ENCODE measurements at places on chromosomes 2 and 18.

DNA sequence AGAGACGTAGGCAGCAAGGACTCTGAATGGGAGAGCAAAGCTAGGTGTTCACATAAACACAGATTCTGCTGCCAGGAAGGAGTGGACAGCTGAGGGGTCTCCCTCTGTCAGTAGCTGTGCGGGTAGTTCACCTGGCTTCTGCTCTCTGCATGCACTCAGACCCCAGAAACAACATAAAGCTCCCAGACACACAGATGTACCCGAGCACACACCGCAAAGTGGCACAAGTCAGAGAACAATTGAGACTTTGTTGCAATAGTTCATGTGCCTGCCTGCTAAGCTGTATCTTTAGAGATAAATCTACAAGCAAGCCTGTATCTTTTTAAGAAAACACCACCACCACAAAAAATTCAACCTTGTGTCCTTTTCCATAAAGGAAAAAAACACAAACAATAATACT is 420.0 kb upstream of the ST6GAL2 start:
- no peak for DNase-seq

DNA sequence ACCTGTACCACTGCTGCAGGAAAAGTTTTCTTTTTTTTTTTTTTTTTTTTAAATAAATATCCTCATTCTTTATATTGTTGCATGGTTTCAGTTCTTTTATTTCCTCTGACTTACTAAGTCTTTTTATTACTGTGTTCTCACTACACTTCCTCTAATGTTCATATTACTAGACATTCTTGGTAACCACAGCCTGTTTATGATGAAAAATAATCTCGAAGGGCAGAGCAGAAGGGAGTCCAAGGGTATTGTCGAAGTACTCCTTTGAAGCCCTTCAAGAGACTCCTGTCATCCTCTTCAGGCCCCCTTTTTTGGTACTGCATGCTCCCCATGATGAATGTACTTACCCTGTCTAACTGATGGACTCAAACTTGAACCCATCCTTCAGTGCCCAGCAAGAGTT is 61.2 kb downstream of the RND3 start:
- DNase-seq, result no peak

DNA sequence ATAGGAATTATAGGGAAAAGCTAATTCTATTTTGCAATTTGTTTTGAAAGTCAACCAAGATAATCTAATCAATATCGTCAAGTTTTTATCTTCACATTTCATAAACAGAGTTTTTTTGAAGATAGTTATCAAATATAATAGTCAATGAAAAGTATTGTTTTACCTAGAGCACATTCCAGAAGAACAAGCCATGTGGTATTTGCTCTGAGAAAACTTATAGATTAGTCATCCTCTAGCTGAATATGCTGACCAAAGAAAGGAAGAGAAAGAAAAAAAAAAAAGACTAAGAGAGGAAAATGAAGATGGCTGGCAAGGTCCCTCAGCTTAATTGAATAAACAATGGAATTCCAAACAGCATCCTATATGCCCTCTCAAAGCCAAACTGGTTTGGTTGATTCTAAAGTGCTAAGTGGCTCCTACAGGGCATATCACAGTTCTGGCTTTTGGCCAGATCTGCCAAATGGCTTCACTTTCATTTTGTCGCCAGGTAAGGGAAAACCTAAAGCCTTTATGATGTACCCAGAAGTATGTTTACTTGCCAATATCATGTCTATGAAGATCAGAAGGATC is 132.6 kb downstream of the VWC2L start:
- no peak for DNase-seq

DNA sequence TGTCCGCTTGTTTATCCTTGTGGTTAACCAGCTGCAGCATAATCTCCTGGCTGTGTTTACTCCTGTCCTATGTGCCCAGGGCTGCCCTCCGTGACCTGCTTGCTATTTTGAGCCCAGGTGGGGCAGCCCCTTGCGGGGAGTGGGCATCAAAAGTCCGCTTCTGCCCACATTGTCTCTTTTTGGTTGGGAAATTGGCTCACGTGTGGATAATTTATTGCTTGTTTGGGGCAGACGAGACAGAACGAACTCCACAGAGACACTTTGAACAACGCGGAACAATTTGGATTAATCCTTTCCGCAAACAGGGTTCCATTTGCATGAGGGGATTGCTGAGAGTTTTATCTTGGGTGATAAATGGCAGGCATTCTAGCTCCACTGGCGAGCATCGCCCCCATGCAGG is 8.1 kb upstream of the CXCR4 start:
- DNase-seq, result no peak

GRCh38 chr2:237669628-237670392 is 42.4 kb downstream of the LRRFIP1 start:
- no peak for DNase-seq

- no peak for DNase-seq
Observed at GRCh38 chr18:51321696-51322095, 124.2 kb upstream of the MEX3C start.

DNA sequence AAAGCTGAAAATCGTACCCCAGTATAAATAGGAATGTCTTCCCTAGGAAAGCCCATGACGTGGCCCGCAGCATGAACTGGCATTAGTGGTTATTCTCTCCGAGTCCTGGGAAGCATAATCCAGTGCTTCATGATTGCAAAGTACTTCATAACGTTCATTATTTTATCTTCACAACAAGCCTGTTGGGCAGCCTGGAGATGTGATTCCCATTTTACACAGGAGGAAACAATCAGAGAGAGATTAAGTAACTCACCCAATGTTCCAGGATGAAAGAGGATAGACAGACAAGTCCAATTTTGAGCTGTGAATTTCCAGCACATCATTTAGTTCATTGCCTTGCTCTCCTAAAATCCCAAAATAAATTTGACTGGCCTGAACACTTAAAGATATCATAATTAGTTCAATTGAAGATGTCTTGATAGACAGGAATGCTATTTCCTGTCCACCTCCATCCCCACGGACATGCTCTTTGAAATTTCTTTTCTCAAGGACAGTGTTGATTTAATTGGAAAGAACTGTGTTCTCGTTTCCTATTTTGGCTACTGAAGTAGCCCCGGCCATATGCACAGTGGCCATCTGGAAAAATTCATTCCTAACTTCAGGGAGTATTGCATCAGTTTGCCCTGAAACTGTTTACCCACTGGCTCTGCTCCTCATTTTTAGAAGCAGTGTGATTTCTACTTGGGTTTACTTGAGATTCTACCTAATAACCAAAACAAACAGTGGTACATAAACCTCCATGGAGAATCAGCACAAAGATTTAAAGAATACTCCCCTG is 93.9 kb downstream of the VWC2L start:
- DNase-seq, result no peak

DNA sequence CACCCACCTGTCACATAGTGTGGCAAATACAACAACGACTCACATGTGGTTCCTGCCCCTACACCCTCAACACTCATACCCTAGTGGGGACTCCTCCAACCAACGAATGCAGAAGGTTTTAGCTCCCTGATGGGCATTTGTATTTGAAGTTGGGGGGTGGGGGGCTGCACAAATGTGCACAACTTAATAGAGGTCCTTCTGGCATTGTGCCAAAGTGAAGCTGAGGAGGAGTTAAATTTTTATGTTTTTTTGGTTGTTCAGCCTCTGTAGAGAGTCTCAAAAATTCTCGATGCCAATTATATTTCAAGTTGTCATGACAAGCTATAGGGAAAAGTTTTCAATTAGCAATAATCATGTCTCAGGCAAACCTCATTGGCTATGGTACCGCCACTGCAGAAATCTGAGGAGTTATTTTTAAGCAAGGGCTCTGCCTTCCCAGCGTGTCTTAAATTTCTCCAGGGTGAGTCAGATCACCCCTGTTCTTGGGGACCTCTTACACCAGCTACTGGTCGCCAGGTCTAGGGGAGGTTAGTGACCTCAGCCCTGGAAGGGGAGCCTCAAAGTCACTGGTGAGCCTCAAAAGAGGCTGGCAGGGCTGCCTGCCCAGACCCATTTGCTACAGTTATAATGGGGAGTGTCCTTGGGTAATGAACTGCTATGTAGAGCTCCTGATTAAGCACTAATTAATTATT is 102.7 kb upstream of the TAF1B start:
- DNase-seq, result no peak

GRCh38 chr2:66717218-66717905 is 282.4 kb downstream of the MEIS1 start:
- DNase-seq, result no peak

DNA sequence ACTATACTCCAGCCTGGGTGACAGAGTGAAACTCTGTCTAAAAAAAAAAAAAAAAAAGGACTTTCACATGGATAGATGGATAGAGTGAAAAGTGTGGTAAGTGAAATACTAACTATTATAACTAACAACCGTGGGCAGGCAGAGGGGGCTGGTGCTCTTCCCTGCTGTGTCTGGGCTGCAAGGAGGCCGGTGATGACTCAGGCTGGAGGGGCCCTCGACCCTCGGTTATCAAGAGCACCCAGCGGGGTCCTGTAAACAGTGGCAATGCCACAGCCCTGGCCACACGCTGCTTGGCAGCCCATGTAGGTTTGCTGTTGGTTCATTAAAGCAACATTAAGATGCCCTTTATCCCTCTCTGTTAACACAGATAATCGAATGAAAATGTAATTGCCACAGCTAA is 184.8 kb upstream of the RAB12 start:
- DNase-seq, result no peak

GRCh38 chr18:63051928-63052327 is 267.6 kb downstream of the BCL2 start:
- DNase-seq, result no peak

DNA sequence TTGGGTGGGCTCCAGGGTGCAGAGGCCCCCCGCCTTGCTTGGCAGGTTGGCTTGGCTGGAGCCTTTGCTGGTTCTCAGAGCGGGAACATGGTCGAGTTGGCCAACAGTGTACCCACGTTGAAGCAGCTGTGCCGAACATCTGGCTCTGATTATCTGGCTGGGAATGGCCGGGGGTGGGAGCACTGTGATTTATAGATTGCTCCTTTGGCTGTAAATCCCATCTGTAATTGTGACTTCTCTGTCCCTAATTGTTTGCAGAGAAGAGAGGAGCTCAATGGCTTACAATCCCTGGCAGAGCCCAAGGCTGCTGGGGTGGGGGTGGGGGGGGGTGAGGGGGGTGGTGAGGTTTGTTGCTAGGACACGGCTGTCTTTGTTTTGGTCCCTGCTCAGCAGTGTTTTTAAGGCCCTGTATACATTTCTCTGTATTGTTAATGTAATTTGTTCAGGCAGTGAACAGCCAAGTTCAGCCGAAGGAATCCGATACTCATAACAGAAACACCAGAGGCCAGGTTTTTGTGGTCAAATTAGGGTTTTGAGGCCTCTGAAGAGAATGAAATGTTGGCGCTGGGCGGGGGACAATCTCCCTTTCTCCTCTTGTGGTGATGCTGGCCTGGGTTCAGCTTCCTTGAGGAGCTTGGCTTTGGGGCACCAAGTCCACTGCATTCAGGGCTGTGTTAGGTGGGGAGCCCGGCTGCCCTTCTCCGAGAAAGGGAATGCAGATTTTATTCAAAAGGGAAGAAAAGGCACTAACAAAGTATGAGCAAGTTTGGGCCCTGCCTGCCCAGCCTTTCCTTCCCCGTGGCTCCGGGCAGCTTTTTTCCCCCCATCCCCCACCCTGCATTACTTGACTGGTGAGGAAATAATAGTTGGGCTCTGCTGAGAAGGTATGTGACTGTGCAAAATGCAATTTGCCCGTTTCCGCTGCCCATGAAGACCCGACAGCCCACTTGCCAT is 82.5 kb downstream of the TCF7L1 start:
- no peak for DNase-seq

DNA sequence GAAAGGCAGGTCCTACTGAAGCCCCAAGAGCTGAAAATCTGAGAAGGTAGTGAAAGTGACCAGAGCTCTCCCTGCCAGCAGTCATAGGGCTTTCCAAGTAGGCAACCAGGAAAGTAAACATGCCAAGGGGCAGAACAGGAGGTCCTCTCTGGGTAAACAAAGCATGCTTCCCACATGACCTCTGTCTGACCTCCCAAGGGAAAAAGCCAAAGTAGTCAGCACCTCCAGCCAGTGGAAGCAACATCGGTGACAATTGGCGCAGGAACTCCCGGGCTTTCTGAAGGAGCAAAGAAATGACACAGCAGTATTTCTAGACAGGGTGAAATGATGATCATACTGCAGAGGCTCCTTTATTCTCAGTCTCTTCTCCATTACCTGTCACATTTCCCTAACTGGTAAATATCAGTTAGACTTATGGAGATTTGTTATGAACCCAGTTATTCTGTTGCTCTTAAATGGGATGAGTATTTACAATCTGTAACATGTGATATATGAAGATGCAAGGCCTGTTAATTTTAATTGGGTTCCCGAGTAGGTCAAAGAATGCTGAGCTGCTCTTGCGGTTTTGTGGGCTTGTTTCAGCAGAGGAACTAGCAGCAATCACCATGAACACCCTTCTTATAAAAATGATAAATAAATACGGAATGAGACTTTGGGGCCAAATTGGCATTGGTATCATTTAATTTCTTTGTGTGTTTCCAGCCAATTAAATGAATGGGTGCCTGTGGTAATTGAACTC is 321.0 kb downstream of the RND3 start:
- DNase-seq, result no peak

DNA sequence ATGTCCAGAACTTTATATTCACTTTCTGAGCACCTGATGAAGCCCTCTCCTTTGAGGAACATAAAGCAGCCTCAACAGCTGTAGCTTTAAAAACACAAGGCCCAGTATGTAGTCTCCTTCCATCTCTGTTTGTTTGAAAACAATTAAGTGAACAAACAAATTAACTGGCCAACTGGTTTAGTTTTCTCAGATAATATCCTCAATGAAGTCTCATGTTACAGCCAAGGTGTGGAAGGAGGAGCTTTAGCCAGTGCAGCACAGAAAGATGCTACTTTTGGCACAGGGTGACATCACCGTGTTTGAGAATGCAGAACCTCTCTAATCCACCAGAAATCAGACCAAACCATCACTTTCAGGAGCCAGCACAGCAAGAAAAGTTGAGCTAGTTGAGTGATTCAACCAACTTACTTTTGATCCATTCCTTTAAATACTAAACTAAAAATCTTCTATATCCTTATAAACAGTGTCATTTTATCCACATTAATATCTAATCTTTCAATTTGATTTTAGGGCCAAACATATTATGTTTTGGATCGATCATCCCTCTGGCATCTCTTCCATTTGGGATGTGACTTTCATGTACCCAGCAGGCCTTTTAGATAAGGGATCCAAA is 488.7 kb downstream of the ARHGAP15 start:
- DNase-seq, result no peak

DNA sequence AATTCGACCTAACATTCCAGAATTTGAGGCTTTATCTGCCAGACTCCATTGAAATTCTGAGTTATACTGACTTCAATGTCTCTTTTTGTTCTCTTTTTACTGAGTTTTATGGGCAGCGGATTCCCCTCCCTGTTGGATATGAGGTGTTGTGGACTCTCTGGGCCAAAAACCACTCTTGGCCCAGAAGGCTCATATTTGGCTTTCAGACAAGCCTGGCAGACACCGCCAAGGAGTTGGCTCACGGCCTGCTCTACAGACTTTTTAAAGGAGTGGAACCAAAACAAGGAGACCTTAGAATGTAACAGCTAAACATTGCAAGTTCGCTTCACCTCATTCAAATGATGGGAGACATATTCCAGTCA is 206.4 kb upstream of the NCKAP5 start:
- no peak for DNase-seq

GRCh38 chr2:181352158-181352557 is 105.0 kb upstream of the ITGA4 start:
- no peak for DNase-seq

- DNase-seq, result no peak
Observed at GRCh38 chr18:38940475-38940862, 1374.9 kb upstream of the CELF4 start.
